ENCODE measurements at places on chromosomes 7 and 10.
A peak's percentile ranks its signal among the peaks of the same experiment; 100 is the strongest.

DNA sequence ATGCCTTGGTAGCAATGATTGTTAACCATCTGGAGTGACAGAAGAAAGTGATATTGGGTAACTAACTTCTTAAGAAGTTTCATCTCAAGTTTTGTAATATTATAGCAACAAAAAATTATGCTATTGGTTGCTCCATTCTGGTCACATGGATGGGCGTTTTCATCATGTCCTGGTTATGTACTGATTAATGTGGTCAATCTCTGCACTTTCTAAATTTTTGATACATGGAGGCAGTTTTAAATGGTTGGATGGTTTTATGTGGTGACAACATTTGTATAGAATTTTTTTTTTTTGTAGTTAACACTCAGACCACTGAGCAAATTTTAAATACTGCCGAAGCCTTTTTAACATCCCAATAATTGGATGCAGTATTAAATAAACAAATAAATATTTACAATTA, 55.2 kb upstream of the CCAR1 start:
- DNase-seq = peak; percentile 78

DNA sequence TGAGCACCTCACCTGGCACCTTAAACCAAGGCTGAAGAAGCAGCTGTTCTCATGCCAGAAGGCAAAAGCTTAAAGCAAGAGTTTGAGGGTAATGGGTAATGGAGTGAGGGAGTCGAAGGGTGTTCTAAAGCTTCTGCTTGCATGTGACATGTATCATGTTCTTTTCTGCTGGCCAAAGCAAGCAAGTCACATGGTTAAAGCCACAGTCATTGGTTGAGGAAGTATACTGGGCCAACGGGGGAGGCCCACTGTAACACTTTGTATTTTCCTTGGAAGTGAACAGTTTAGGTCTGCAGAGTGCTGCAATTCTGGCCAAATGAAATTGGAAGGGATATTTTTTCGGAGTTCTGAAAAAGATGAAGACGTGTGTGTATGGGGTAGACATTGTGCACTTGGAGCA, 75.7 kb downstream of the REEP3 start:
- DNase-seq = no peak

GRCh38 chr7:2211259-2211880, 21.4 kb downstream of the MAD1L1 start:
- DNase-seq = no peak

DNA sequence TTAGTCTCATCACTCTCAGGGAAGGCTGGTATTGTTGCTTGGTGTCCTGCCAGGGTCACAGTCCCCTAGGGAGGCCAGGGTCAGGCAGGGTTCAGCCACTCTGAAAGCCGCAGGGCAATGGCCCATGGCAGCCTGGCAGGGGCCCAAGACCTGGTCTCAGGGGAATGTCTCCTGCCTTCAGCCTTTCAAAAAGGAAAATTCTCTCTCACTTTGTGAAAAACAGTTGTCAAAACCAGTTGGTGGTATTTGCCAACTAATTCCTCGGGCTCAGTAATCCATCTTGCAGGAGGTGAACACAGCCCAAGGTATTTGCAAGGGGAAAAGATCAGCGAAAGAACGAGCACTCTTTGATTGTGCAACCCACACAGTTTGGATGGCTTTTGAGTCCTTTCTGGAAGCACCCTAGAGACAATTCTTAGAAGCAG, 101.5 kb downstream of the JCAD start:
- DNase-seq = no peak

- no peak for DNase-seq
These were observed 35.8 kb downstream of the ELFN1 start for GRCh38 chr7:1705856-1706255.

GRCh38 chr7:20283385-20283784, 47.3 kb upstream of the ITGB8 start:
- no peak for DNase-seq

DNA sequence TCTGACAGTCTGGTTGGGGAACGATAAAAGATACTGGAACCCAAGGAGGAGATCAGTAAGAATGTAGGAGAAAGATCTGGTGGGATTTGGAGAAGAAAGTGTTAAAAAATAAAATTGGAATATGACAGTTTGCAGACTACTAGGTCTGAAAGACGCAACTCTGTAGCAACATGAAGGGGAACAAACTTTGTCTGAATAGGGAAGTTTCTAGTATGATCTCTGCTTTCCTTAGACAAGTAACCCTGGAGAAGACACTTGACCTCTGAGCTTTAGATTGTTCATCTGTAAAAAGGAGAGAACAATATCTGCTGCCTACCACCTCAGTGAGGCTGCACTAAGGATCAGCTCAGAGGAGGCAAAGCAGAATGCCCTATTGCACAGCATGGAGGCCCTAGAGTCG, 3.0 kb upstream of the PRSS1 start:
- no peak for DNase-seq

- DNase-seq = no peak
These were observed 21.6 kb upstream of the PPA1 start for GRCh38 chr10:70254778-70255328.

DNA sequence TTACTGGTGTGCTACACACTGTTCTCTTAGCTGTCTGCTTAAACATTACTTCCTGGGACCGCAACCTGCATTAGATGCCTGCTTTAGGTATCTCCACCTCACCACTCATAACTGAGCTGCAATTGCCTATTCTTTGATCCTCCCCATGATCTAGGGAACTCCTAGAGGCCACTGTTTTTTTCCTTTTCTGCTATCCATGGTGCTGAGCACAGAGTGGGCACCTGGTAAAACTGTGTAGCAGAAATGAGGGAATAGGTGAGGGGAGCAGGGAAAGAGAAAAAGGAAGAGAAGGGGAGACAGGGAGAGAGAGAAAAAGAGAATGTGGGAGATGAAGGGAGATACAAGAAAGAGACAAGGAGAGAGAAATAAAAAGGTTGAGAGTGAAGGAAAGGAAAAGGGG, 434.9 kb downstream of the ADRA2A start:
- no peak for DNase-seq

DNA sequence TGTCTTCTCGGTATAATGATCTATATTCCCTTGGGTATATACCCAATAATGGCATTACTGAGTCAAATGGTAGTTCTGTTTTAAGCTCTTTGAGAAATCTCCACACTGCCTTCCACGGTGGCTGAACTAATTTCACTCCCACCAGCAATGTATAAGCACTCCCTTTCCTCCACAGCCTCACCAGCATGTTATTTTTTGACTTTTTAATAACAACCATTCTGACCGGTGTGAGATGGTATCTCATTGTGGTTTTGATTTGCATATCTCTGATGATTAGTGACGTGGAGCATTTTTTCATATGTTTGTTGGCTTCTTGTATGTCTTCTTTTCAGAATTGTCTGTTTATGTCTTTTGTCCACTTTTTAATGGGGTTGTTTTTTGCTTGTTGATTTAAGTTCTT, 33.6 kb downstream of the KIAA1217 start:
- DNase-seq = no peak

Data from EH (cell line).